ENCODE measurements at places on chromosomes 16 and 17. TPM values are rescaled to one million over a fixed set of nuclear protein-coding genes. Genes with fewer than 3 reads are reported as not detected.

TBC1D3 gene
- not detected for total RNA-seq

DBNDD1 gene
- 11.5 TPM for total RNA-seq

PLLP gene
- 1.1 TPM for total RNA-seq

MGAT5B gene
- total RNA-seq: 1.0 TPM

GPR142 gene
- not detected for total RNA-seq

KRT33B gene
- not detected for total RNA-seq

DNA sequence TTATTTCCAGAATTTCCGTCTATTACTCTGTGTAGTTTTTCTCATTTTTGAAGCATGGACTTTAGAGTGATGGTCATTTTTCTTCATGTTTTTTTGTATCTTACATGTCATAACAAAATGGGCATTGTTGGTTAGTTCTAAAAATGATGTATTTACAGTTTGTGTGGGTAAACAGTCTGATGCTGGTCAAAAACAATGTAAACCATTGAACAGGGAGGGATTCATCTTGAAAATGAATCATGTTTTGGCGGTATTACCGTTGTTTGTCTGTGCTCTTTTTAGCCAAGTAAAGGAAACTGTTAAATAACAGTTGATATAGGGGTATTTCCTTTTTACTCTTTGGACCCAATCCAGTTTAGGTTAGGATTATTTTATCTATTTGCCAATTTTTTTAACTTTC is 315.8 kb downstream of the BCAS3 start:
- no peak for DNase-seq

- DNase-seq: no peak
These were observed 15.4 kb downstream of the SLC25A10 start for GRCh38 chr17:81727324-81728031.

- peak; percentile 30 for DNase-seq
These were observed 527 bp downstream of the SIAH1 start for GRCh38 chr16:48384520-48385252.

GRCh38 chr16:11386054-11386680 is 40.9 kb downstream of the RMI2 start:
- no peak for DNase-seq

DNA sequence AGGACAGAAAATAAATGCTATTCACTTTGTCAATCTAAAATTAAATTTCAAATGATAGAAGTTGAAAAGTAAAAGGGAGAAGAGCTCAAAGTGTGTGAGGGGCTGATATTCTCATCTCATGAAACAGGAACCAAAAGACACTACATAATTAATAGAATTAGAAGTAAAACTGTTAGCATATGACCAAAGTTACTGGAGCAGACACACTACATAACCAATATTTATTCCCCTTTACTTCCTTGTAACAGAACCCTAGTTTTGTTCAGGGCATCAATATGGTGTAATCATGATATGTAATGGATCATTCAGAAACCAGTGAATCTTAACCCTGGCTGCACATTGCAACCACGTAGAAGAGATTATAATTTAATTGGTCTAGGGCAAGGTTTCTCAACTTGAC is 109.5 kb upstream of the SIAH1 start:
- DNase-seq: no peak

DNA sequence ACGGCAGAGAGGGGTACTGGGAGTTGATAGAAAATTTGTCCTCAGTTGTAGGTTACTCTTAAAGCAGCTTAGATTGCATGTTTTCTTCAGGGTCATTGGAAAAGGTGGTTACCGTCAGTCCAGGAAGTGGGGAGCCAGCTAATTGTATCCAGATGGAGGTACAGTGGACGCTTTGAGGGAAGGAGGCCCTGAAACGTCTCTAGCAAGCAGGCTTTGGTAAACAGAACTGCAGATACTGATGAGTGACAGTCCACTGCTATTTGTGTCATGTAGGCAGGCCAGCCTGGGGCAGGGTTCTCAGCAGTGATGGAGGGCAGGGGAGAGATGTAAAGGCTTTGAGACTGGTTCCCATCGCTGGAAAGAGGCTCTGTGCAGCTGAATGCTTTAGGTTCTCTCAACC is 30.2 kb upstream of the ST6GALNAC1 start:
- no peak for DNase-seq

- no peak for DNase-seq
These were observed 9.7 kb downstream of the HPR start for GRCh38 chr16:72072514-72073342.

DNA sequence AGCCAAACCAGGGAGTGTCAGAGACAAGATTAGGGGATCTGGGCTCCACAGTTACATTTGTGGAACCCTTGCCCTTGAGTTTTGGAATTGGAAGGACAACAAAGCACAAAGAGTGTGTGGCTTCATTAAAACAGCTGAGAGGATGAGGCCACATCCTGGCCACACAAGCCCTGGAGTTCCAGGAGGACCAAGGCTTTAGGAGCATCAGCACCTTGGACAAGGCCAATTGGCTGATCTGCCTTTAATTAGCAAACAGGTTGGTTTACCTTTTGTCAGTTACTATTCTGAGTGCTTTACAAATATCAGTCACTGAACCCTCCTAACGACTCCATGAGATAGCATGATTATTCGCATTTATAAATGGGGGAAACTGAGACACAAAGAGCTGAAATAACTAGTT is 54.7 kb downstream of the SLC6A2 start:
- DNase-seq: no peak

- peak; percentile 26 for DNase-seq
These were observed 858 bp upstream of the SMARCE1 start for GRCh38 chr17:40648384-40648968.

DNA sequence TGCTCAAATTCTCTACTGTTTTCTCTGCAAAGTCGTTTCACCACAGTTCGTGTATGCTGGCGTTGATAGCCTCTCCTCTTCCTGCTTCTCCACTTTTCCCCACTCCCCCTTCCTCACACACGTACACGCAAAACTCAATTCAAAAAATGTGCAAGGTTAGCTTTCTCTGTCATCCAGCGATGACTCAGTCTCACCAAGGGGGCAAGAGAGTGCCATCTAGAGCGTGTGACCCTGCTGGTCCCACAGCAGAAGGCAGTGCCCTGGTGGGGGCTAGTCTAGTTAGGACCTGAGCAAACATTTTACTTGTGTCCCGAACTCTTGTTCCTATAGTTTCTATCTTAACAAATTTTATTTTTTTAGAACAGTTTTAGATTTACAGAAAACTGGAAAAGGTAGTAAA is 121.2 kb upstream of the CHMP6 start:
- DNase-seq: no peak

GRCh38 chr17:57788725-57789124 is 43.6 kb upstream of the CCDC182 start:
- no peak for DNase-seq

DNA sequence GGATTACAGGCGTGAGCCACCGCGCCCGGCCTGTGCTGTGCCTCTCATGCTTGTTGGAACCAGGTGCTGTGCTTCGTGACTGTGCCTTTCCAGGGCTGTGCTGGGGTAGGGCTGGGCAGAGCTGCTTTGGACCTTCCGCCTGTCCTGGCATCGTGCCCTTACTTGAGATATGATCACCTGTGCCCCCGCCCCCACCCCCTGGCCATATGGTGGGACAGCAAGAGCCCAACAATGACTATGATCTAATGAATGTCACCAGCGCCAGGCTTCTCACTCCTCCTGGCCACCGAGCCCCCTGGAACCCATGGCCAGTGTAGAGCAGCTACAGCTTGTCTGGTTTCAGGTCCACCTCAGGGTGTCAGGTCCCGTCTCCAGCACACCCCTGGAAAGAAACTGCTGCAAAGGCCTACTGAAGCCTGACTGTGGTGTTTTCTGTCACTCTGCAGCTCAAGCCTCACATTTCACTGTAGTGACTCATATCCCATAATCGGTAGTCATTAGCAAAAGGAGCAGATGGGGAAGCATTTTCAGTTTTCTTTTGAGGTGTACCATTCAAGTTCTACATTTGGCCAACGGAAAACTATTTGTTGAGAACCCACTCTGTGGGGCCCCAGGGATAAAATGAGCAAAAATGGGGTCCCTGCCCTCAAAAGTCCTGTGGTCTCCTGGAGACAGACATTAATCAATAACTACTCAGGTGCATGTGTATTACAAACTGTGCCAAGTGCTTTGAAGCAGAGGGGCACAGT is 22.1 kb downstream of the FCSK start:
- no peak for DNase-seq

DNA sequence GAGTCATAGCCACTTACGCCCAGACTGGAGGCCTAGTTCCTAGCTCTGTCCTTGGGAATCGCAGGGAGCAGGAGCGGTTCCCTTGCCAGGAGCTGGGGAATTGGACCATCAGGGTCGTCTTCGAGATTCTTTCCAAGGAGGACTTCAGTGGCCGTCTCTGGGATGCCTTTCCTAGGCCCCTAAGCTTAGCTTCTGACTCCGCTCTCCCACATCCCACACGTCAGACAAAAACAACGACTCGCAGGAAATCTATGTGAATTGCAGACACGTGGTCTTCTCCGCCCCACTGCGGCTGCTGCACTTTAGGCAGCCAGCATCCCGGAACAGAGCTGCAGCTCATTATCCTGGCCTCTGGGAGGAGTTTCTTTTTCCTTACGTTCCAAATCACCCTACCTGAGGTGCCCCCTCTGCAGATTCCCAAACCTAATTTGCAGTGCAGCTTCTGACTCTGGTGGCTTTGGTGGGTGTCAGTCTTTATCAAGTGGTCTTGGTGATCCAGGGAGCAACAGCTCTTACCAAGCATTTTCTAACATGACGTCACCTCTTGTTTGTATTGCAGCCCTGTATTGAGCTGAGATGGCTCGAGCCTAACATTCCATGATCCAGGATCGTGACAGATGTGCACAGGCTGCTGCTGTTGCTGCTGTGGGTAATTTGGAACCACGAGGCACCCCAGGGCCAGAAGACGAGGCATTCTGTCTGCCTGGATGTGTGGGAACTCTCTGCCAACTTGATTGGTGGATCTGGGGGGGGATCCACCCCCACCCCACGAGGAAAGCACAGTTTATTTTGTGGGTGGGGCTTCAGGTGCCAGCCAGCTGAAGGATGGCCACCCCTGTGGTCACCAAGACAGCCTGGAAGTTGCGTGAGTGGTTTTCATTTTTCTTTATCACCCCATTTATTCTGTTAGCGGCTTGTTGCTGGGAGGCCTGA is 1.1 kb downstream of the KATNB1 start:
- no peak for DNase-seq

GRCh38 chr17:30958187-30958586 is 12.7 kb upstream of the RNF135 start:
- DNase-seq: no peak

DNA sequence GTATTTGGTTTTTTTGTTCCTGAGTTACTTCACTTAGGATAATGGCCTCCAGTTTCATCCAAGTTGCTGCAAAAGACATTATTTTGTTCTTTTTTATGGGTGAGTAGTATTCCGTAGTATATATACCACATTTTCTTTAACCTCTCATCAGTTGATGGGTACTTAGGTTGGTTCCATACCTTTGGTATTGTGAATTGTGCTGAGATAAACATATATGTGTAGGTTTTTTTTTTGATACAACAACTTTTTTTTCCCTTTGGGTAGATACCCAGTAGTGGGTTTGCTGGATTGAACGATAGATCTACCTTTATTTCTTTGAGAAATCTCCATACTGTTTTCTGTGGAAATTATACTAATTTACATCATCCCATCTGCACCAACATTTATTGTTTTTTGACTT is 6.8 kb downstream of the EFCAB13 start:
- no peak for DNase-seq

- no peak for DNase-seq
These were observed 5.4 kb downstream of the HELZ start for GRCh38 chr17:67239597-67239996.

DNA sequence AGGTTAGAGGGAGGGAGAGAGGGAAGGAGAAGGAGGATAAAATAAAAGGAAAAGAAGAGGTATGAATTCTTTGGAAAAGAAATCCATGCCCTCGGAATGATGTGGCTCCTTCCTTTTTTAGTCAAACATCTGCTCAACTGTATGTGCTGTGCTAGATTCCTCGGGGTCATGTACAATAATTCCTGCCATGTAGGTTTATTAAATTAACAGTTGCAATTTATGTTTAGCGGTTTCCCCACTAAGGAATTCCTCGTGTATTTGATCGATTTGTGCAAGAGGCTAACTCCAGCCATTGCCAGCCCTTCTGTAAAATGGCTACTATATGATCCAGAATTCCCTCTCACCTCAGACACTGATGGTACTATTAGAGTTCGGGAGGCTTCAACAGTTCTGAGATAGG is 83.0 kb upstream of the TBX2 start:
- DNase-seq: no peak

DNA sequence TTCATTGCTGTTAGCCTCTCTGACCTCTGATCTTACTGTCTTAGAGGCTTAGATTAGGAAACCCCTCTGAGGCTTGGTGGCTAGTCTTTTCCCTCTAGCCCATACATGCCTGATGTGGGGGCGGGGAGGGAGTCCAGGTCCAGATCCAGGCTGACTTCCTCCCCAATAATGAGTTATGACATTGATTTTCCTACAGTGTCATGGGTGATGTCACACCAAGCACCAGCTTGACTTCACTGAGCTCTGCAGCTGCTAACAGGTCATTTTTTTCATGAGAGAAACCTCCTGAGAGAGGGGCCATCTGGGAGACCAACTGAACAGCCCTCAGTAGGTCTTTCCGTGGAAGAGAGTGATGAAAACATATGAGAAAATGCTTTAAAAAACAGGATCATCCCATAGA is 180.2 kb upstream of the N4BP1 start:
- DNase-seq: no peak

DNA sequence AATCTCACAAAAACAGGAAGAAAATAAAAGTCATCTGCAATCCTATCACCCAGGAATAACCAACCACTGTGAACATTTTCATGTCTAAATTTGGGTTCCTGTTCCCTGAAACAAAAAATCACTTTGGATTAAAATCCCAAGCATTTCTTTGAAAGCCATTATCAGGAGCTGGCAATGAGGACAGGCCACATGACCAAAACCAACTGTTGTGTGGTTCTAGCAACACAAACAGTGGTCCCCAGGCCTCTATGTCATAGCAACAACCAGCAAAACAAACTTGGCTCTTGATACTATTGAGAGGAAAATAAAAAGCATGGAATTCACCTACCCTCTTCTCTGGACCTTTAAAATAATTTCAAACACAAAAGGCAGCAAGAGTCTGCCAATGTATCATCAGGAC is 252.5 kb downstream of the SLC39A11 start:
- no peak for DNase-seq

DNA sequence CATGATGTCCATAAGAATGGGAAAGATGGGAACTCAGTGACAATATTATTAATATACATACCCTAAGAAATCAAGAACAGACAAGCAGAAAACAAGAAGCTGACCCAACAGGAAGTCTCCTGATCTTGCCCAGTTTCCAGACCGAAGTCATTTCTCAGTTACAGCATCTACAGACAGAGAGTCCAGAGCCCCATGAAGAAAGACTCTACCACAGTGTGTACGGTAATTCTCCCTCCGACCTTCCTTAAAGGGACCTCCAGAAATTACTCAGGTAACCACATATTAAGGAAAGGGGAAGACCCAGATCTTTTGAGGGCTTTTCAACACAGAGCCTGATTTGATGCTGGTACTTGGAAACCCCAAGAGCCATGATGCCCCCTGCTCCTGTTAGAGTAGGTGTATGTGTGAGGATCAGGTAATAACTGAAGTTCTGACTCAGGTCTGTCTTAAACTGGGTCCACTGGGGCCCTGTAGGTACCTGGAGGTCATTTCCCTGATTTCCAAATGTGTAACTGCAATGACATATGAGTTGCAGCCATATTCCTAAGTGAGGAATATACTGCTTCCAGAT is 132.4 kb downstream of the ABCA8 start:
- DNase-seq: no peak
